ENCODE measurements at places on chromosomes 4 and X.

- DNase-seq: no peak
Measured at GRCh38 chr4:174156239-174156826, 127.1 kb downstream of the FBXO8 start.

DNA sequence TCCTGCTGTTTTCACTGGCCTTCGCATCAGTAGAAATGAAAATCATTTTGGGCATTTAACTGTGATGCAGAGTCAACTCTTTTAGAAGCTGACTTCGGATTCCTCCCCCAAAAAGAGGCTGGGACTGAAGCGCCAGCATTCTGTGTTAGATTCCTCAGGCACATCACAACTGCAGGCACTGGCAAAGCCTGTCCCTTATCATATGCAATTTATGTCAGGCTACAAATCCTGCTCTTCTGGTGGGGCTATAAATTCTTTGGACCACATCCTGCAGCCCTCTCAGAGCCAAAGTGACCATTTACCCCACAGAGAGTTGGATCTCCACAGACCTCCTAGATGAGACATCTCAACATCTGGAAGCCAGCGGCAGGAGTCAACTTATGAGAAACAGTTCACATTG, 138.4 kb downstream of the CBR4 start:
- no peak for DNase-seq

GRCh38 chr4:169791527-169792156, 33.9 kb upstream of the HPF1 start:
- peak; percentile 5 for DNase-seq

DNA sequence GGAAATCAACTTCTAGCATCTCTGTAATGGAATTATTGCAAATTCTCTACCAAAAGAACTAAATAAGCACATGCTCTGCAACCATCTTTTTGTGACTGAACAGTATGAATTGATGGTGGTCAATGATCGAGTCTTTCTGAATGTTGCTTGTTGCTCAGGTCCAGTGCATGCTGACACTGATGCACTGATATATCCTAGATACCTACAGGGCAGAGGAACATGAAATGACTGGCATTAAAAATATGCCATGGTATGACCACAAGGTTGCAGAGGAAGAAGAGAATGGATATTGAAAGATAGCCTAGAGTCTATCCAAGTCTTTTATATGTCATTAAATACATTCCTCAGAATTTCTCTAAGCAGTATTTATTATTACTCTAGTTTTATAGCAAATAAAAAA, 692.8 kb upstream of the TENM3 start:
- DNase-seq: no peak

DNA sequence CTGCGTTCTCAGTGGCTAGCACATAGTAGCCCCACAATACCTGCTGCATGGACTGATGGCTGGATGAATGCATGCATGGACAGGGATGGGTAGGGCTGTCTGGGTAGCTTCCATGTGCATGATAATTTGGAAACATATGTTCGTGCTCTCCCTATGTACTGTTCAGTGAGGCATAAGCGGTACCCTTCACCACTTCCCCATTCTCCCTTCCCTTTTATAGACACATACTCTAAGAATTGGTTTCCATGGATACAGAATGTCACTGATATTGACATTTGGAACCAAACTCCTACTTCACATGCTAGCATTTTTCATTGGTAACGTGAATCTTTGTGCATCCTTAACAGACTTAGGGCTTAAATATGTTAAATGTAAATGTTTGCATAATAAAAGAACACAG, 20.4 kb downstream of the USP46 start:
- DNase-seq: no peak

GRCh38 chr4:108272561-108272960, 103.8 kb upstream of the LEF1 start:
- no peak for DNase-seq

GRCh38 chr4:128787509-128788311, 21.8 kb upstream of the JADE1 start:
- DNase-seq: no peak

- no peak for DNase-seq
Measured at GRCh38 chr4:23117826-23118225, 425.1 kb downstream of the GBA3 start.

GRCh38 chr4:174204164-174204831, 79.2 kb downstream of the FBXO8 start:
- DNase-seq: no peak

DNA sequence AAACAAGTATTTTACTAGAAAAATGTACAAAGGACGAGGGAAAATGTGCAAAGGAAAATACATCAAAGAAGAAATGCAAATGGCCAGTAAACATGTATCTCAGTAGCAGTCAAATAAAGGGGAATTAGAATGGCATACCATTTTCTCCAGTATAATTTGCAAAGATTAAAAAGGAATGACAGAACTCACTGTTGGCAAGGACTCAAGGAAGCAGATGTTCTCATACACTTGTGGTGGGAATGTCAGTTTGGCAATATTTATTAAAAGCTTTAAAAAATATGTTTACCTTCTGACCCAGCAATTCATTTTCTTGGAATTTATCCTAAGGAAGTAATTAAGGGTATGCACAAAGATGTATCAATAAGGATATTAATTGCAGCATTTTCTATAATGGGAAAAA, 7.6 kb downstream of the CLCN5 start:
- DNase-seq: no peak

GRCh38 chr4:27692158-27692557, 831.5 kb downstream of the STIM2 start:
- no peak for DNase-seq

GRCh38 chr4:89712827-89713226, 124.1 kb downstream of the SNCA start:
- no peak for DNase-seq

GRCh38 chr4:128830906-128831503, 21.5 kb downstream of the JADE1 start:
- no peak for DNase-seq
